AG04450 (cell line): ENCODE measurements at places on chromosomes 4 and X.

- no peak for DNase-seq
These were observed 54.1 kb downstream of the PHKA2 start for GRCh38 chrX:18929775-18930174.

- DNase-seq = no peak
These were observed 19.4 kb downstream of the BEND4 start for GRCh38 chr4:42133006-42133405.

DNA sequence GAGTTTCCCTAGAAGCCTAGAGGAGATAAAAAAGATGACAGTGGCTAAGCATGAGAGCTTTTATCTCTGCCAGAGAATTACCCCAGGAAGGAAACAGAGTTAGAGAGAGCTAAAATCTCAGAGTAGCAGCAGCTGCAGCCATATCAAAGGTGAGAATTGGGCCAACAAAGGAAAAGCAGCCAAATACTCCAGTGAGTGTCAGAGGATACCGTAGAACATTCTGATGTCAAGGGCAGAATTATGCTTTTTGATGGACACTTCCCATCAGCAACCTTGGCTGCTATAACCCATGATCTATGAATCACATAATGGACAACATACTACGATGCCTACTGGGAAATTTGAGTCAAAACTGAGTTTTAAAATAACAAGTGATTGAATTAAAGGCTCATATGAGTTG lies 405.8 kb upstream of the CPEB2 start:
- DNase-seq = no peak

DNA sequence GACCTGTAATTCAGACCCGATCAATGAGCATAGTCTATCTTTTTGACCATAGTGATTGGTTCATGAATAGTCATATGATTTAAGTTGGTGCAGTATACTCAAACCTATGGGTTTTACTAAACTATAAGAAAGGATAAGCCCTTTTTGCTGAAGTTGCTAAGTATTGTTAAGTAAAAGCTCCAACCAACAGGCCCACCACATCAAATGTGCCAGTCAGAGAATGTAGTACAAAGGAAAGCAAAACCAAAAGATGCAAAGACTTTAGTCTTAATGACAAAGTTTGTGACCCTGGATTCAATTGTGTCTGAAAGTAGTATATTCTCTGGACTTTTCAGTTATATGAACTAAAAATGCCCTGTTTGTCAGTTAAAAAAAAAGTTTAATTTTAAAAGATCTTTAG lies 208.1 kb upstream of the TET2 start:
- no peak for DNase-seq

GRCh38 chr4:44558031-44558605 lies 93.3 kb downstream of the YIPF7 start:
- DNase-seq = no peak

DNA sequence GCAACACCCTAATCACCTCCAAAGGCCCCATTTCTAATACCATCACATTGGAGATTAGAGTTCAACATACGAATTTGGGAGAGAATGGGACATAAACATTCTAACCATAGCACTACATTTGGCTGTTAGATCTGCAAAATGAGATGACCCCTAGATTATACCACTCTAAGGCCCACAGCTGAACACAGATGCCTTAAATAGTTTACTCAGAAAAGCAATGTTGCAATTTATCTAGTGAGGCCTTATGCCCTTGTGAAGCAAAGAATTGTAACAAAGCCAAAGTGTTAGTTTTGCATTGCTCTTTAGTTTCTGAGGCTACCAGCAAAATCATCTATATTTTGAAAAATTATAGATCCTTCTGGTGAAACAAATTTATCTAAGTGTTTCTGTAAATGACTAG lies 31.6 kb upstream of the ARHGEF6 start:
- DNase-seq = no peak

DNA sequence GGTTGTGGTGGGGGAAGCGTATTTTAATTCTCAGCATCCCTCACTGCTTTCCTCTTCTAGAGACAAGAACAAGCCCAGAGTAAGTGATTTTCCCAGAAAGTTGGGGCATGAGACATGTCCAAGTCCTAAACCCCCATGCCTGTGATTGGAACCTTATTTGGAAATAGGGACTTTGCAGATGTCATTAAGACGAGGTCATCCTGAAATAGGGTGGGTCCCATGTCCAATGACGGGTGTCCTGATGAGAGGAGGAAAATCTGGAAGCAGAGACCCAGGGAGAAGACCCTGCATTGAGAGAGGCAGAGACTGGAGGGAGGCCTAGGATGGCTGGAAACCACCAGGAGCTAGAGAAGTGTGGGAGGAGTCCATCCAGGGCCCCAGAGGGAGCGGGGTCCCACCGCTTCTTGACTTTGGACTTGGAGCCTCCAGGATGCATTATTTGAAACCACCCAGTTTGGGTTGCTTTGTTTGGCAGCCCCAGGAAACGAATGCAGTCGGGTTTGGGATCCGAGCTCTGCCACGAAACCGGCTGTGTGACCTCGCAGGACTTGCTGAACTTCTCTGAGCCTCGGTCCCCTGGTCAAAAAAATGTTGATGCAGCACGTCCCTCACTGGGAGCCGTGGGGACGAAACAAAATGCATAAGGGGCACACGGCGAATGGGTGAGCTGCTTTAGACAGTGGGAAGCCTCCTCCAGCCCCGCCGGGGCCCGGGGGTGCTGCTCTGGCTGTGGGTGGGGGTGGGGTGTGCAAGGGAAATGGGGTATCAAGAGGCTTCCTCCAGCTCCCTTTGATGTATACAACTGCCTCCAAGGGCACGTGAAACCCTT lies 113.9 kb downstream of the CPZ start:
- DNase-seq = no peak

DNA sequence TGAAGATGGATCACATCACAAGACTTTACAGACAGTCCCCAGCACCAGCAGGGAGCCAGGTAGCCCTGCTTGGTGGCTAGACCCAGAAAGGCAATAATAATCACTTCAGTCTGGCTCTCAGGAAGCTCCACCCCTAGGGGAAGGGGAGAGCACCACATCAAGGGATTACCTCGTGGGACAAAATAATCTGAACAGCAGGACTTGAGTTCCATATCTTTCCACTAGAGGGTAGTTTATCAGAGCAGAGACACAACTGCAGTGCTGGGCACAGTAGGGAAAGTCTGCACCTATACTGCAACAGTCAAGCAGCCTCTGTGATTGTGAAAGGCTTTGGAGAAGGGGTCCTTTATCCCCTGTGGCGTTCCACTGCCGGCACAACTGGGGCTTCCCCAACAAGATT lies 547.0 kb upstream of the POU3F4 start:
- no peak for DNase-seq

DNA sequence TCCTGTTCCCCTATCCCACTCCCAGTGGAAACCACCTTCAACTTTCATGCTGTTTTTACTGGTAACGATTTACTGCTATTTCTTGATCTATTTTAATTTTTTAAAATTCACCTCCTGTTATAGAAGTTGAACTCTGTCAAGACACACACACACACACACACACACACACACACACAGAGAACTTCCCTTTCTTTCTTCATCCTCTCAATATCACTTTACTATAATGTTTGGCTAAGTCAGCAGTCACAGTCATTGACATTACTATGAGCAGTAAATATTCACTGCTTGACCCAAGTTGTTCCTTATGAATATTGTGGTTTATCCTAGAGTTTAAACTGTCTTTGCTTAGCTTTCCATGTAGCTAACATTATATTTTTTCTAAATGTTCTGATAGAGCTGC lies 24.0 kb upstream of the SGMS2 start:
- DNase-seq = no peak

GRCh38 chr4:73317092-73317491 lies 58.5 kb upstream of the ANKRD17 start:
- no peak for DNase-seq

DNA sequence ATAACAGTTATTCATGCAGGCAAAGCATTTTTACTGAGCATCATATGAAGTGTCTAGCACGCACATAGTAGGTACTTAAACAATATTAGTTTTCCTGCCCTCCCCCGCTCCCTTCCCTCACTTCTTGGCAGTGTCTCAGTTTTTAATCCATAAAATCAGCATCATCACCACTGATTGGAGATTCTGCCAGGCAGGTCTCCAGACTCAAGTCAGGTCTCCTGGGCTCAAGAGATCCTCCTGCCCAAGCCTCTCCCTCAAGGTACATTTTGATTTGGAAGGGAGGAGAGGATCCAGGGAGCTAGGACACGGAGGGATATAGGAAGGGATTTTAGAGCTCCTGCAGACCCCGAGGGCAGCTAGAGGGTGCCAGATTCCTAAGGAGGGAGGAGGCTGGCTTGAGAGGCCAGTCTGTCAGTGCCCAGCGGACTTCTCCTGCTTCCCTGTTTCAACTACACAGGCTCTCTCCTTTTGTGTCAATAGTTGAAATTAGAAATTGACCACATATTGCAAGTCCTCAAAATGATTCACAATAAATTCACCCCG lies 4.4 kb upstream of the FAT1 start:
- DNase-seq = no peak

- no peak for DNase-seq
These were observed 128.4 kb upstream of the TMEM164 start for GRCh38 chrX:109874548-109874947.

GRCh38 chr4:8748236-8748575 lies 123.4 kb downstream of the HMX1 start:
- DNase-seq = no peak

GRCh38 chr4:94649381-94650133 lies 108.2 kb upstream of the BMPR1B start:
- DNase-seq = no peak

- DNase-seq = no peak
These were observed 28.4 kb downstream of the SMARCA1 start for GRCh38 chrX:129494887-129495286.

- no peak for DNase-seq
These were observed 988 bp upstream of the SRD5A3 start for GRCh38 chr4:55345054-55345453.

DNA sequence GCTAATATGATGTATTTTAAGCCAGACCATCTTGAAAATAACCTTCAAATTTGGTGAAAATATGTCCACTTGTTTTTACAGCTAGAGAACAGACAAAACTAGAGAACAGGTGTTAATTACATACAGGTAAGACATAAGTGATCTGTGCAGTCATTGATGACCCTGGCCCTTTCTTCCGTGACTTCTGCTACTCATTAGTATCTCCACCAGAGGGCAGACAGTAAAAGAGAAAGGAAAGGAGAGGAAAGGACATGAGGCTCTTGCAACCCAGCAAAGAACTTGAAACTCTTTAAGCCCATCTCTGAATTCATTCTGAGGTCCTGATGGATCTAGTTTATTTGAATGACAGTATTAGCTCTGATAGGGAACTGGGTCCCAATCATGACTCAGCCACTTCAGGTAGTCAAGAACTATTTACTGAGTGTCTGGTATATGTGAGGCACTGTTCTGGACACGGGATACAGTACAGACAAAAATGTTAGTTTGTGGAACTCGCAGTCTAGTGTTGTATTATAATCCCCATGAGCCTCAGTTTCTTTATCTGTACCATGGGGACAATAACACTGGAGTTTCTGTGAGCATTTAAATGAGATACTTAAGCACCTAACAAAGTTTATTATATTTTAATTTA lies 121.0 kb upstream of the TEX13D start:
- no peak for DNase-seq

GRCh38 chr4:121199742-121200561 lies 35.8 kb upstream of the TNIP3 start:
- no peak for DNase-seq

GRCh38 chrX:132956421-132957210 lies 1.8 kb downstream of the HS6ST2 start:
- DNase-seq = no peak

- no peak for DNase-seq
These were observed 1678.7 kb upstream of the PCDH10 start for GRCh38 chr4:131470360-131470759.

DNA sequence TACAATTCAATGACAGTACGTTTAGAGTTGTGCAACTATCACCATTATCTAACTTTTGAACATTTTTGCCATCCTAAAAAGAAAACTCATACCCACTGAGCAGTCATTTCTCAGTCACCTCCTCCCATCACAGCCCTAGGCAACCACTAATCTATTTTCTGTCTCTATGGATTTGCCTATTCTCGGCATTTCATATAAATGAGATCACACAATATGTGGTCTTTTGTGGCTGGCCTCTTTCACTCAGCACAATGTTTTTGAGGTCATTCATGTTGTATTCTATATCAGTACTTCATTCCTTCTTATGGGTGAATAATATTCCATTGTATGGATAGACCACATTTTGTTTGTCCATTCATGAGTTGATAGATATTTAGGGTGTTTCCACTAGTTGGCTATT lies 103.0 kb downstream of the PPEF1 start:
- no peak for DNase-seq

DNA sequence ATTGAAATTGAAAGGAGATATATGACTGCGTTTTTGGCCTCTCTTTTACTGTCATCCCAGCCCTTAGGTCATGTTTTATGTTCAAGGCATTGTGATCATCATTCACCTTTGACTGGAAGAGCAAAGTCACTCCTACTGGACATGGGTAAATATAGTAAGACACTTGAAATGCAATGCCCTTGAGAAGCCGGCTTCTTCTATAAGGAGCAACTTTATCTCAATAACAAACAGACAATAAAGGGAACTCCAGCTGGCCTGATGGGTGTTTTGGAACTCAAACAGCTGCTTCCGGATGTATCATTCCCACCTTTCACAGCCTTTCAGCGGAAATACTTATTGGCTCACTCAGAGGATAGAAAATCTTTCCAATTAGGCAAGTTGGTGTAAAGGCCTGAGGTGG lies 65.1 kb upstream of the C4orf54 start:
- no peak for DNase-seq

DNA sequence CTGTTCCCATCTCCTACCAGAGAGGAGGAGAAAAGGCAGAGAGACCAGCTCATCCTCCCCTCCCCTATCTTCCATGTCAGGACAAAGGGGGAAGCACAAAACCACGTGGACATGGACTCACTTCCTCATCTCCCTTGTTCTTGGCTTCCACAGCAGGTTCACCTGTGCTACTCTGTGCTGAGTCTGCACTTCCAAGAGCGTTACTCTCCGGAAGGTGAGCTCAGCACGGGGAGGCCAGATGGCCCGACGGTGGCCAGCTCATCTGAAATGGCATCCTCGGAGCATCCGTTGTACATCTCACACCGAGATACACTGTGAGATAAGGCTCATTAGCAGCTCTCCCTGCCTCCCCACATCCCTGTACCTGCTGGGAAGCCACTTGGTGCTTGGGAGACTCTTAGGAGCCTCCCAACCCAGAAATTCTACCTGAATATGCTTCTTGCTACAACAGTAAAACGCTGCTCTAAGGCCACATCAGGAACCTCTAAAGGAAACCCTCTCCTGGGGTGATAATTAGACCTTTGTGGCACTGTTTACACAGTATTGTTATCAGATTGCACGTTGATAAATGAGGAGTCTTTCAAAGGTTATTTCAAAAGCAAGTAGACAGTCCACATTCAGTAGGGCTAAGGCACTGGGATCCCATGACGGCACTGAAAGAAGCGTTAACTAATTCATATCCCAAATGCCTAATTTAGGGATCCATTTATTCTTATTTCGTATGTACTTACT lies 19.4 kb downstream of the LGI2 start:
- no peak for DNase-seq

- DNase-seq = no peak
These were observed 647 bp downstream of the OPHN1 start for GRCh38 chrX:68432648-68433047.

- no peak for DNase-seq
These were observed 15.2 kb upstream of the TMEM165 start for GRCh38 chr4:55380576-55380975.
